ENCODE measurements at places on chromosomes 1 and 21.

GRCh38 chr1:163102590-163102989 is 33.4 kb downstream of the RGS4 start:
- no peak for DNase-seq

DNA sequence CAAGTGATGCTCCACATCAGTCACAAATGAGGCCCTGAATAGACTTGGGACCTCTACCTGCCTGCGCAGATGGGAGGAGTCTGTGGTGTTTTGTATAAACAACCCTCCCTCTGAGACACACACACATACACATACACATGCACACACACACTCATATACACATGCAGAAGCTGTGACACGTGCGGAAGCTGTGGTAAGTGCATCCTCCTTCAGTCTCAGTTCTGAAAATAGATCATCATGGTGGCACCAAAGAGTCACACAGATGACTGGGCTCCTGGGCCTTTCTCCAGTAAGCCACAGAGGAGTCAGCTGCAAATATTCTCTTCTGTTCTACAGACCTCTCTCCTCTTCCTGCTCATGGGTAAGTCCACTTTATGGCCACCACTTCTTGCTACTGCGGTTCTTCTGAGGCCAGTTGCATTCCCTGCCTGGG is at the start of gene LY9:
Gene LY9, plus strand, starts transcription at position 224 of the 433 bp plus-strand sequence. Its CDS starts 14 bp downstream, at position 238.
- DNase-seq: no peak

- no peak for DNase-seq
These were observed 160.1 kb downstream of the FASLG start for GRCh38 chr1:172818841-172819527.

DNA sequence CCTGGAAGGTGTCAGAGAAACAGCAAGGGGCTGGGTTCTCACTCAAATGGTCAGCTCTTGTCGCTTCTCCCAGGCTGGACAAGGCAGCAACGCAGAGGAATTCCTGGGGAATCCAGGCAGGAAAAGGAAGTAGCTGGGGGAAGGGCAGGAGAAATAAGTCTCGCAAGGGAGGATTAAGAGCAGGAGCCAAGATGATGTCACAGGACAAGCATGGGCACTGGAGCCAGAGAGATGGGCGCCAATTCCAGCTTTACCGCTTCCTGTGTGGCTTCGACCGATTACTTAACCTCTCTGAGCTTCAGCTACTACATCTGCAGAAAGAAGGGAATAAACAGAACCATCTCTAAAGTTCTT is 70.5 kb downstream of the SSBP3 start:
- peak; percentile 73 for DNase-seq

GRCh38 chr21:14075346-14076142 is 135.2 kb downstream of the LIPI start:
- DNase-seq: no peak

DNA sequence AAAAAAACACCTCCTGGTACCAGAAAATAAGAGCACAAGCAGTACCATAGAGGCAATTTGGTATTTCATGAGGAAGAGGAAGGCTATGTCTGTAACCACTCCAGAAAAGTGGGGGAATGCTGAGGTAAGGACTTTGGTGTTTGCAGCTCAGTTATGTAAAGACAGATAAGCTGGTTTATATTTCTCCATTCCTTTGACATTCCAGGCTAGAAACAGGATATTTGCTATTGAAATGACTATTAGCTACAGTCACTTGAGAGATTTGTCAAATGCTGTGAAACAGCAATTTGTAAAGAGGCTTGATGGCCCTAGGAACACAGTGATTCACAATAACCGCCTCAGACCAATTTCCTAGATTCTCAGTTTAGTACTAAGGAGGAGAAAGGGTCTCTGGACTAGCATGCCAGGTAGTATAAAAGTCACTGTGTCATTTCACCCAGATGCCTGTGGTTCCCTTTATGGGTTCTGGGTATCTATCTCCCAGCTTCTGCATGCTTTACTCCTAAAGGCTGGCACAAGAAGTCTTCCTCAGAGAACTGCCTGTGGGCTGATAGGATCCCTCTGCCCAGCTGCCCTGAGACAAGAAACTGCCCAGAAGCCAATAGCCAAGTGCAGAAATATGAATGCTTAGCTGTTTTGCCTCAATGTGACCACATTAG is 80.5 kb downstream of the VCAM1 start:
- no peak for DNase-seq

- no peak for DNase-seq
These were observed at the start of gene SLC9C2 for GRCh38 chr1:173603056-173603591. Gene SLC9C2 (minus strand): TSS chr1:173603072. CDS start chr1:173601776, 1,296 bp downstream.

GRCh38 chr1:98210064-98210463 is 289.2 kb upstream of the DPYD start:
- peak; percentile 36 for DNase-seq

DNA sequence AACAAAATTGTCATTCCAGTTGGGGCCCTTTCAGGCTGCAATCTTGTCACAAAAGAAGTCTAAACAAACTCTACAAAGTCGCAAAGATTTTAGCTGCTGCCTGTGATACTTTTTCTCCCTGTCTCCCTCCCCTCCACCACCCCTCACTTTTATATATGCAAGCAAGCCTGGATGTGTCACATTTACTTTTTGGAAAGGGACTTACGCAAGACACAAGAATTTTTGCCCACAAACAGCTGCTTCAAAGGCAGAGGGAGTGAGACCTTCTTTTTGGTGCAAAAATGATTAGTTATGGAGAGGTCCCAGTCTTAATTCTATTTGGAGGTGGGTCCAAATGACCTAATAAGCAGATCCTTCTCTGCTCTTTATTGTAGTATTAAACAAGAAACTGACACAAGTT is 22.9 kb upstream of the RALGPS2 start:
- no peak for DNase-seq

GRCh38 chr1:6507461-6507911 is 16.0 kb upstream of the PLEKHG5 start:
- DNase-seq: no peak

DNA sequence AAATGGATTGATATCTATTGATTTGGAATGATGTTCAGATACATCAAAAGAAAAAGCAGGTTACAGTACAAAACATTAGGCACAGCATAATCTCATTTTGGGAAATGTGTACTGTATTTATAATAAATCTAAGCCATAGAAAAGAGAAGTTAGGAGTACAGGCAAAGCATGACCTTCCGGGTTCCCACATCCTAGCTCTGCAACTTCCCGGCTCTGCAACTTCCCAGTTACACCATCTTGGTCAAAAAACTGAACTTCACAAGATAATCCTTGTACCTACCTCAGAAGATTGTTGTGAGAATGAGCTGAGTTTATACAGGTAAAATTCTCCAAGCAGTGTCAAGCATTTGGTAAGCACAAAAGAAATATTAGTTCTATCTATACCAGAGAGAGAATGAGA is 21.7 kb upstream of the SLC44A3 start:
- DNase-seq: no peak

DNA sequence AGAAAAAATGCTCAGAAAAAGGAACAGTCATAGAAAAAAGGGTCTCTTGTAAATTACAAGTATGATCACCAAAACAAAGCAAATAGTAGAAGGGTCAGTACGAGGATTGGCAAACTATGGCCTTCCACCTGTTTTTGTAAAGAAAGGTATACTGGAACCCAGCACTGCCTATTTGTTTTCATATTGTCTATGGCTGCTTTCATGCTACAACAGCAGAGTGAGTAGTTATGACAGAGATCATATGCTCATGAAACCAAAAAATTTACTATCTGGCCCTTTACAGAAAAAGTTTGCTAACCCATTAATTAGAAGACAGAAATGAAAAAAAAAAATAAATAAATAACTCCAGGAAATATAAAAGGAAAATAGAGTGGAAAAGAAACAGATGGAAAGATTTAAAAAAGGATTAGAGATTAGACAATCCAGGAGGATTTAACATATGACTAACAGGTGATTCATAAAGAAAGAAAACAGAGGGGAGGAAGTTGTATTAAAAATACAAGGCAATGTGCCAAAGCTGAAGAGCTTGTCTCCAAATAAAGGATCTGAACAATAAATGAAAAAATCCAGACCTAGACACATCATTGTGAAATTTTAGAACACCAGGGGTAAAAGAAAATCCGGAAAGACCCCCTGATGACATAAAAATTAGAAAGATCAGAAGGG is 108.5 kb upstream of the SERTAD4 start:
- no peak for DNase-seq

DNA sequence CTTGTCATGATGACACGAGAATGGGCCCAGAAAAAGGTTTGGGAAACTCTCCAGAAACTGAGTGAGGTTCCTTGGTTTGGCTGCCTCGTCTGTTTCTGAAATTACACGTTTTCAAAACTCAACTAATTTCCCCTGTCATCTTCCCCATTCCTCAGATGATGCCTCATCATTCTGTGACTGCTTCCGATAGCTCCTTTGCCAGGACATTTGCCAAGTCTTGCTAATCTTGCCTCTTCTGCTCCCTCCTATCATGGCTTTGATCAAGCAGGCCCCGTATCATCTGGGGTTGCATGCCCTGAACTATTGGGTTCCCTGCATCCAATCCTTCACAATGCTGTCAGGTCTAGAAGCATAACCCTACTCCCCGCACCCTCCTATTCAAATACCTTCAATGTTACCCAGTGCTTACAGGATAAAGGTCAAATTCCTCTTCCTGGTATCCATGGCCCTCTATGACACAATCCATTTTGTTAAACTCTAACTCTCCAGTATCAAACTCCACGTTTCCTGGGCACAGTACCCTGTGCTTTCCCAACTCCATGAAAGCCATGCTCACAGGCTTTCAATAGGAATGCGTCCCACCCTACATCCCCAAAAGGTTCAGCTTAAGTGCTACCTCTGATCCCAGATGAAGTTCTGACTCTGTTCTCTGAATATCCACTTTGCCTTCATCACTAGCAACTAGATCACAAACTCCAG is 22.2 kb upstream of the TMEM200B start:
- no peak for DNase-seq

- DNase-seq: peak; percentile 75
These were observed 814 bp upstream of the DYRK3 start for GRCh38 chr1:206634365-206635079.

- DNase-seq: peak; percentile 63
These were observed 61.0 kb downstream of the DNTTIP2 start for GRCh38 chr1:93817819-93818569.

GRCh38 chr1:14479865-14480264 is 118.6 kb upstream of the KAZN start:
- no peak for DNase-seq

GRCh38 chr1:101484689-101485338 is 248.0 kb downstream of the S1PR1 start:
- no peak for DNase-seq

- no peak for DNase-seq
These were observed 53.7 kb downstream of the KCNN3 start for GRCh38 chr1:154816369-154816768.

- DNase-seq: no peak
These were observed 181.9 kb upstream of the B3GALT2 start for GRCh38 chr1:193368302-193368701.

DNA sequence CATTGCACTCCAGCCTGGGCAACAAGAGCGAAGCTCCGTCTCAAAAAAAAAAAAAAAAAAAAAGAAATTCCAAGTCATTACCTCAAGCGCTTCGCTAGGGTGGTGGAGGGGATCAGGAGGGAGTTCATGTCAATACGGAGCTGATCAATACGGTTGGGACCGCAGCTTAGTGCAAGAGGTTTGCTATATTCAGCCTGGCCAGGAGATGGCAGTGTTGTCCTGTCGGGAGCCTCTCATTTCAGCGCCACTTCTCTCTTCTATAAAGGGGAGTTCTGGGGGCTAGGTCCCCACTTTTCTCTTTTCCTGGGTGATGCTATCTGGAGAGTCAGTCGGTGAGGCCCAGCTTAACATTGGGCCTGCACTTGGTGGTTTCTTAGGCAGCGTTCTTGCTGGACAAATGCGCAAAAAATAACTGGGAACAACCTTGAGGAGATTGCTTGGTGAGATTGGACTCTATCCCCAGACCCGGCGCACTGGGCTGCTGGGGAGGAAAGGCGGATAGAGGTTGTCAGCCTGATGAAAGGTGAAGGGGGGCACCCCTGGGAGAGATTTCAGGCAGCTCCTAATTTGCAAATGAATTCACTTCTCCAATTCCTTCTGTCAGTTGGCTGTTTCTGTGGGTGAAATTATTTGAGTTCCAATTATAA is 40.4 kb downstream of the KIAA0040 start:
- DNase-seq: no peak

DNA sequence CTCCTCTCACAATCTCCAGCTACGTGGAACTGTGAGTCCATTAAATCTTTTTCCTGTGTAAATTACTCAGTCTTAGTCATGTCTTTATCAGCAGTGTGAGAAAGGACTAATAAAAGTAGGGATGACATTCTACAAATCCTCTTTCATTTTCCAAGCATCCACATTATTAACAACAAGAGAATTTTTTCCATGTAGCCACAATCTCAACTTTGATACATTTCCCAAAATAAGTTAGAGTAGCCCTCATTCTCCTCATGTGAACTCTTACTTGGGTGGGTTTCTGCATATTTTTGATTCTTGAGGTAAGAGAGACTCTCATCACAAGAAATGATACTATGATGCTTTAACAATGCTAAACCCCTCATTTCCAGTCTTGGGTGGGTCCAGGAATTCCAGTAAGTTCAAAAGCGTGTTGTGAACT is 52.8 kb downstream of the TNFSF18 start:
- no peak for DNase-seq

DNA sequence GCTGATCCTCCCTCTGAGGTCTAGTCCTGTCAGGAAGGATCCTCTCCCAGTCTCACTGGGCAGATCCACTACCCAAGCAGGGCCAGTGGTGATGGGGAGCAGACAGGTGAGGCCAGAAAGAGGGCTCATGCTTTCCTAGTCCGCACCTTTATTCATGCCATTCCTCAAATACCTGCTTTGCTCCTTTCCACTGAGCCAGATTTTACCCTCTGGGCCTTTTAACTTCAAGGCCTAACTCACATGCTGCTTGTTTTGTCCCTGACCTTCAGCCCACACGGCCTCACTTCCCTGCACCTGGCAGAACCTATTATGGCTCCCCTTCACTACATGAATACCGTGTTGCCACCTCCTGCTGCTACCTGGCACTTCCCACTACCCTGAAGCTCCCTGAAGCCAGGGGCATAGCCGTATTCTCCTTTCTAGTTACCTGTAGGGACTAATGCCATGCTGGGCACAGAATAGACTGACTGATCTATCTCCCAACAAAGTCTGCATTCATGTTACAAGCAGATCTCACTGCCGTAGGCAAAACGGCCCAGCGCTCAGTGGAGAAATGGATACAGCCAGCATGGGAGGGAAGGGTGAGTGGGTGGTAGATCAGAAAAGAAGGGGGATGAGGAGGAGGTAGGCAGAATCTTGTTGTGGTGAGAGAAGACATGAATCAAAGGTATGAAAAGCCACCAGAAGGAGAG is 36.1 kb upstream of the GOLT1A start:
- DNase-seq: no peak

DNA sequence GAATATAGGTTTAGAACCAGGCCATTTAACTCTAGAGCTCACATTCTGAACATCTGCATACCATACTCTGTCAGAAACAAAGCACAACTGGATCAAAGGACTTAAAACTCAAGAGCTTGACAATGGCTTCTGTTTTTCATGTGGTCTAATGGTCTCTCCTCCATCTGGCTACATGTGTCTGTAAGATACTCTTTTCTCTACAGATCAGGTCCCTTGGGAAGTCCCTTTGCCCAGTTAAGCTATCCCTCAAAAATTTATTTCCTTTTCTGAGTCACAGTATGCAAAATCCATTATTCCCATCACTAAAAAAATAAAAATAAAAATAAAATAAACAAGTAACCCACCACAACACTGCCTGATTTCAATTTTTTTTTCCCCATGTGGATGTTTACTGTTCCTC is 357.0 kb upstream of the PRMT6 start:
- no peak for DNase-seq

GRCh38 chr1:93692026-93692425 is 10.4 kb upstream of the BCAR3 start:
- DNase-seq: no peak

GRCh38 chr1:22052115-22053016 is at the start of gene CDC42:
Gene CDC42 (plus strand): TSS chr1:22052709. CDS start chr1:22078479, 25,770 bp downstream.
- DNase-seq: peak; percentile 86

Measured in keratinocyte (primary cell).